Right ventricle myocardium inferior (tissue), 1 donor: ENCODE measurements at places on chromosomes 6 and 20.

DNA sequence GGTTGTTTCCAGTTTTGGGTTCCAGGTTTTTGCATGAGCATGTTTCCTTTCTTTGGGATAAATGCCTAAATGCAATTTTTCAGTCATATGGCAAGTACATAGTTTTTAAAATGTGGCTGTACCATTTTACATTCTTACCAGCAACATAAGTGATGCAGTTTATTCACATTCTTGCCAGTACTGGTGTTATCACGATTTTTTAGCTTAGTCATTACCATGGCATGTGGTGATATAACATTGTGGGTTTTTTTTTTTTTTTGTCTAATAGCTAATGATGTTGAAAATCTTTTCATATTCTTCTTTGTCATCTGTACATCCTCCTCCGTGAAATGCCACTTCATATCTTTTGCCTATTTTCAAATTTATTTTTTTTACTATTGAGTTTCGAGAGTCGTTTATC lies 2.9 kb upstream of the TDRD6 start:
- DNase-seq, result no peak

DNA sequence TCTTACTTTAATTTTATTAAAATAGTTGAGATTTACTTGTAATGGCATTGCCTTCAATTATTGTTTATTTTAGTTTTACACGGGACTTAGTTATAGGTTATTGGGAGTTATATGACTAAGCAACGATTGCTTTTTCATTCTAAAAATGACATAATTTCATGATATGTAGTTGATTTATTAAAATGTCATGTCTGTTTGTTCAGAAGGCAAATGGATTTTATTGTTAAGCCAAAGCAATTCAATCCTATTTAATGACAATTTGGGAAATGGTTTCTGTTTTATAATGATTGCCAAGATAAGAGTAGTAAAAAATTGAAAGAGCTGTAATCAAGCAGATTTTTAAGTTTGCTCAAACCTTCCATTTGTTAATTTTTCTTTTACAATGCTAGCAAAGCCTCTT lies 74.7 kb downstream of the PHACTR2 start:
- no peak for DNase-seq

DNA sequence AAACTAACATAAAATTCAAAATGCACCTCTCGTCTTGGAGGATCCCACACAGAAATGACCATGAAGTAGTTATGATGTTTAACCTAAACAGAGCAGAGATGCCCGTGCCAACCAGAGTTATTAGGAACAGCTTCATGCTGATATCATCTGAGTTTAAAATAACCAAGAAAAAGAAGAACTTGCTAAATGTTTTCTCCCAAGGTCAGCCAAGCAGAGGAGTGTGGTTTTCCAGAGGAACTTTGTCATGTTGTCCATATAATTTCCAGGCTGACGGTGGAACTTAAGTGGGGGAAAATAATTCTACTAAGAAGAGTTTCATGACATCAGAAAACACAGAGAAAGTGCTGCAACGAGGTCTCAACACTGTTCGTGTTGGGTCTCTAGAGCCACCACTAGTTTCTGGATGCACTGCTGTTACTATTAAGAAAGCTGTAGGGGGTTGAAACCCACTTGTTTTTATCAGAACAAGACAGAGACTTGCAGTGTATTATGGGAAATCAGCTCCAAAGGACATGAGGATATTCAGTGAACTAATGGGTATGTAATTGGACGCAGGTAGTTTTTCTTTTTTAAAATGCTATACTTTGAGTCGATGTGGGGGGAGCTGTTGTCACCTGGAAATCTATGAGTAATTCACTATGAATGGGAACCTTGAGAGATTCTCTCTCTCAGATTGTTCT lies 5.2 kb downstream of the AGPAT4 start:
- DNase-seq, result no peak

DNA sequence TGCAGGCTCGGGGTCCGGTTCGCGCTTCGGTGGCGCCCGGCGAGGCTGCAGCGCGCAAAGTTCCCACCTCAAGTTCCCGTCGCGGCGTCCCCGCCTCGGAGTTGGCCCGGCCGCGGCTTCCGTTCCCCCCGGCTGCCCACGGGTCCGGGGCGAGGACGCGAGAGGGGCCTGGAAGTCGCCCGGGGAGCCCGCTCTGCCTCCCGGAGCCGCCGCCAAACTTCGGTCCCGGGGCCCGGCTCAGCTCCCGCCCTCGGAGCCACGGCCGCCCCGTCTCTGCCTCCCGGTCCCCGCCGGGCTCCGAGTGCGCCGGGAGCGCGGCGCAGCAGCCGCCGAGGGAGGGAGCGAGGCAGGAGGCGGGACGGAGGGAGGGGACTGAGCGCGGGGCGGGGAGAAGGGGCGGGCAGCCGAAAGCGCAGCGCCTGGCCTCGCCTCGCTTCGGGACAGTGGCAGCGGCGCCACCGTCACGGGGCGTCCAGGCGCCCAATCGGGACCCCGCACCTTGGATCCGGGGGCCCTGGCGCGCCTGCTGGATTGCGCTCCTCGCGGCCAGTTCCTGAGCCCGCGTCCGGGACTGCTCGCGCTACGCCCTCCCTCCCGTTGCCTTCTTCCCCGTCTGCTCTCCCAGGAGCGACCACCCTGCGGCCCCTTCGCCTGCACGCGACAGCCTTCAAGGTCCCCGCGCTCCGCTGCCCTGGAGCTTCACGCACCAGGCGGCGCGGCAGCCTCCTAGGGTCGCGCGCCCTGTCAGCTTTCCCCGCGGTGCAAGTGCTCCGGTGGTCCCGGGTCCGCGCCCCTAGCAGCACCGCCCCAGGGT lies at the start of gene KCNG1:
Gene KCNG1 (minus strand): TSS at position 305 of the 814 bp plus-strand sequence. CDS start 12,769 bp downstream, outside the sequence.
- peak; percentile 74 for DNase-seq

- DNase-seq, result no peak
Measured at GRCh38 chr20:60237981-60238380, 279.8 kb downstream of the CDH26 start.

- DNase-seq, result no peak
Measured at GRCh38 chr6:79201983-79202382, 32.5 kb downstream of the HMGN3 start.

- no peak for DNase-seq
Measured at GRCh38 chr6:50655848-50656453, 57.4 kb upstream of the TFAP2D start.

DNA sequence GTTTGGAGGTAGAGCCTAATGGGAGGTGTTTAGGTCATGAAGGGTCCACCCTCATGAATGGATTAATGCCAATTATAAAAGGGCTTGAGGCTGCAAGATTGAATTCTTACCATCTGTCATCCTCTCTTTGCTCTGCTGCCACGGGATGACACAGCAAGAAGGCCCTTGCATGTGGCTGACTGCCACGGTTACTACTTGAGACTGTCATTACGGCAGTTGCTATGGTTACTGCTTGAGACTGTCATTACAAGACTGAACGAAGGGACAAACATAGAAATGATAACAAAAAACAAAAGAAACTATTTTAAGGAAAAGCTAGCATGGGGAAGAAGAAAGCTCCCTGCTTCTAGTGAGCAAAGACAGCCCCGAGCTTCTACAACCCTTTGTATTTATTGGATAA lies 715.0 kb downstream of the TFAP2A start:
- no peak for DNase-seq

GRCh38 chr20:5592823-5593739 lies 157.1 kb upstream of the SHLD1 start:
- DNase-seq, result no peak

DNA sequence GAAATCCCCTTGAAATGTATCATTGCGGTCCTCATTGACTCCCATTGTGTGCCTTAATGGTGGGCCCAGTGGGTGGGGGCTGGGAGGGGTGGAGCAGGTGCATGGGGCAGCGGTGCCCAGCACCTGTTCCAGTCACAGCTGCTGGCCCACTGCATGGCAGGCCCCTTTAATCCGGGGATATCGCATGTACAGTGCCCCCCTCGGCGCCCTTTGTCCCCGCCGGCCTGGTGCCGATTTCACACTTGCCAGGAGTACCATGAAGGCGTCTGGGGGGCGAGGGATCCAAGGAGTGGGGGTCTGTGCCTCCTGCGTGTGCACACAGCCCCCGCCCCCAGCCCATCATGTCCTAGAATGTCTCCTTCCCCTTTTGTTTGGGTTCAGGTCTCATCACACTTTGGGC lies 2.8 kb downstream of the SNAI1 start:
- DNase-seq, result no peak

DNA sequence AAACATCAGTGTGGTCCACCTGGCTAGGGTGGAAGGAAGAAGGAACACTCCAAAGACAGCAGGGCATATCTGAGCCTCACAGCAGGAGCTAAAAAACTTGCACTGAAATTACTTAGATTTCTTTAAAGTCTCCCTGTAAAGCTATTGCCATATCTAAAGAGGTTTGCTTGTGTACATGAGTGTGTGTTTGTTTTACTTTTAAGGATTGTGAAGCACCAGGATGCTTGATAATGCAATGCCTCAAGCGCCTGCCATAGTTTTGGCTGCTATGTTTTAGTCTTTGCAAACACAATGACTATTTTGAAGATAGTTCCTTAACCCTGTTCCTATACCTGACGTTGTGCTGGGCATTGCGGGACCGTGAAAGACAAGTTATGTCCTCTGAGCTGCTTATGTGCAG lies 65.0 kb downstream of the ID4 start:
- no peak for DNase-seq

- no peak for DNase-seq
Measured at GRCh38 chr6:7644417-7644816, 54.4 kb downstream of the SNRNP48 start.

GRCh38 chr6:164889980-164890379 lies 419.4 kb downstream of the C6orf118 start:
- no peak for DNase-seq

- no peak for DNase-seq
Measured at GRCh38 chr6:132053511-132053910, 102.3 kb upstream of the CCN2 start.

DNA sequence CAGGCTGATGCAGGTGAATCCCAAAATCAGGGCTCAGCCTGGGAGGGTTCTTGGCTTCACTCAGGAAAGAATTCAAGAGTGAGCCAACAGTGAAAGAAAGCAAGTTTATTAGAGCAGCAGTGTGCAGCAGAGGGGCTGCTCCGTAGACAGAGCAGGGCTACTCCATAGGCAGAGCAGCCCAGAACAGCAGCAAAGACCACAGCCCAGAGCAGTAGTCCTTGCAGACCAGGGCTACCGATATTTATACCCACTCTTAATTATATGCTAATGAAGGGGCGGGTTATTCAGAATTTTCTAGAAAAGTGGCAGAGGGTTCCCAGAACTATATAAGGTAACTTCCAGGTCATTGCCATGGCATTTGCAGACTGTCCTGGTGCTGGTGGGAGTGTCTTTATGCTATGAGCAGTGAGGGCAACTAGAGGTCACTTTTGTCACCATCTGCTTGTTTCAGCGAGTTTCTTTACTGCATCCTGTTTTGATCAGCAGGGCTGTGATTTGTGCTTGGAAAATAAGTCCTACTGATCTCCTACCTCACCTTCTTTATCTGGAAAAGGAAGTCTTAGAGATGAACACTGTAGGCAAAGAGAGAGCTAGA lies 39.8 kb upstream of the PTPN1 start:
- no peak for DNase-seq

GRCh38 chr6:87982134-87982533 lies 65.5 kb upstream of the SPACA1 start:
- no peak for DNase-seq

DNA sequence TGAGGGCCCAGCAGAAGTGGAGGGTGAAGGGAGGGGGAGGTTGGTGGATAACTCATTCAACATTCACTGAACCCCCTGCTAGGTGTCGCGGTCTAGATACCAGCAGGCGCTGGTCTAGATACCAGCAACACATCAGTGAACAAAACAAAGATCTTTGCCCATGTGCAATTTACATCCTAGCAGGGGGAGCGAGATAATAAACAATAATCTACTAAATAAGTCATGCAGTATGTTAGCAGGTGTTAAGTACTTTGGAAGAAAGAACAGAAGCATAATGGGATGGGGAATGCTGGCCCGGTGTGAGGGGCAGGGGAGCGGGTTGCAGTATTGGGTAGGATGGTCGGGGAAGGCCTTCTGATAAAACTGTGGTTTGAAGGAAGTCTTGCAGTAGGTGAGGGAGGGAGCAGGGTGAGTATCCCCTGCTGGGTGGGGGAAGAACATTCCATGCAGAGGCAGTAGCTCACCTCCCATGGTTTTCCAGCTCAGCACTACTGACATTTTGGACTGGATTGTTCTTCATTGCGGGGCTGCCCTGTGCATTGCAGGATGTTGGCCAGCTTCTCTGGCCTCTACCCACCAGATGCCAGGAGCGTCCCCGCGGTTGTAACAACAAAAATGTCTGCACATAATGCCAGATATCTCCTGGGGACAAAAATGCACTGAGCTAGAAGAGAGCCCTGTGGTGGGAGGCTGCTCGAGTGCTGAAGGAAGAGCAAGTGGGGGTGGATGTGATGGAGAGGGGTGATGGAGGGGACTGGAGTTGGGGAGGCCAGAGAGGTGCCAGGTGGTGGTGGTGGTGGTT lies 117.3 kb downstream of the TOX2 start:
- no peak for DNase-seq

- no peak for DNase-seq
Measured at GRCh38 chr6:12069891-12070529, 57.9 kb downstream of the HIVEP1 start.

DNA sequence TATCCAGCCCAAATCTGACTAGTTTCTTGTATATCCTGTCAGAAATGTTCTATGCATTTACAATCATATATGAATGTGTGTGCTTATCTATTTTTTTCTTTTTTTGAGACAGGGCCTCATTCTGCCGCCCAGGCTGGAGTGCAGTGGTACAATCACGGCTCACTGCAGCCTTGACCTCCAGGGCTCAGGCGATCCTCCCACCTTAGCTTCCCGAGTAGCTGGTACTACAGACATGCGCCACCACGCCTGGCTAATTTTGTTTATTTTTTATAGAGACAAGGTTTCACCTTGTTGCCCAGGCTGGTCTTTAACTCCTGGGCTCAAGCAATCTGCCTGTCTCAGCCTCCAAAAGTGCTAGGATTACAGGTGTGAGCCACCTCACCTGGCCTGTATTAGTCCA lies 3.0 kb upstream of the RAB44 start:
- no peak for DNase-seq

- DNase-seq, result no peak
Measured at GRCh38 chr20:24993337-24994185, 1.0 kb upstream of the APMAP start.

GRCh38 chr6:132933090-132933489 lies 118.7 kb downstream of the RPS12 start:
- DNase-seq, result no peak

GRCh38 chr6:131923356-131923755 lies 27.8 kb downstream of the CCN2 start:
- DNase-seq, result no peak

GRCh38 chr20:20747298-20747697 lies 34.9 kb upstream of the RALGAPA2 start:
- DNase-seq, result no peak

DNA sequence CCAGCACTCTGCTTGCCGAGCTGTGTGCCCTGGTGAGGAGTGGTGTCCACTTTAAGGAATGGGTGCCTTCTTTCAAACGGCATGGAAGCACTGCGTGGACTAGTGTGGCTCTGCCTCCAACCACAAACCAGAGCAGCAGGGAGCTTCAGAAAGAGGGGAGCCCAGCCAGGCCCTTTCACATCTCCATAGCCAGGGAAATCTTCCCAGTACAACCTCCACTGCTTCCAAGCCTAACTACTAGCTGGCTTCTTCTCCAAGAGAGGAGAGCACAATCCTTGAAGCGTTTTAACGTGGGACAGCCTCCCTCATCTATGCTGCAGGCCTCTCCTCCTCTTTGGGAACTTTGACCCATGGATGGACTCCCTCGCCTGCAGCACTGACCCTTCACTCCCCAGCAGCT lies 26.7 kb downstream of the TNXB start:
- DNase-seq, result no peak

- no peak for DNase-seq
Measured at GRCh38 chr6:127515234-127515793, 3.8 kb downstream of the MTCL3 start.

GRCh38 chr6:119122336-119122735 lies 43.9 kb upstream of the FAM184A start:
- no peak for DNase-seq

- no peak for DNase-seq
Measured at GRCh38 chr6:42142118-42142835, at the start of gene C6orf132. C6orf132 (minus strand) TSS chr6:42142620; CDS start chr6:42142444, 176 bp downstream.
